ENCODE measurements at places on chromosomes 7 and 10. TPM values are rescaled to one million over a fixed set of nuclear protein-coding genes. Genes with fewer than 3 reads are reported as not detected.
A peak's percentile ranks its signal among the peaks of the same experiment; 100 is the strongest.

GRCh38 chr7:27346531-27347275 is 104.1 kb downstream of the EVX1 start:
- no peak overlapping the region for H3K4me3 ChIP-seq
- H3K27me3 ChIP-seq = no peaks in the 10 kb centered on the region
- H3K27ac ChIP-seq = peak overlapping the region; percentile 72
- H3K36me3 ChIP-seq = no peaks in the 10 kb centered on the region
- peak; percentile 92 for DNase-seq
- H3K4me1 ChIP-seq = peaks cover 39% of the 10 kb centered on the region

DNA sequence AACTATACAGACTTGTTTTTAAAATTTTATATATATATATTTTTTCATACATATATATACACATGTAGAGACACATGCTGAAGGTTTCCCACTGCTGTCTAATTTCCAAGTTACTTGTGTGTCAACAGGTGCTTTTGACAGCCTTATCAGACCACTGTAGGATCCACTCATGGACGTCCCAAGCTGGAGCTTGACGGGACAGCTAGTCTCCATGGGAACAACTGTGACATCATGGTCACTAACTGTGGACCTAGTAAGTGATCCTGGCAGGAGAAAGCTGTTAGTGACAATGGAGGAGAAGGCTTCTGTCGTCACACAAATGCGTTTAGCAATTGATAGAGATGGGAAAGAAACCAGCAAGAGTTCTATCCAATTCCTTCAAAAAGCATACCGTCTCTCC is 60.2 kb upstream of the DDC start:
- no peak overlapping the region for H3K4me3 ChIP-seq
- no peak for DNase-seq
- H3K4me1 ChIP-seq = peaks cover 5% of the 10 kb centered on the region

DNA sequence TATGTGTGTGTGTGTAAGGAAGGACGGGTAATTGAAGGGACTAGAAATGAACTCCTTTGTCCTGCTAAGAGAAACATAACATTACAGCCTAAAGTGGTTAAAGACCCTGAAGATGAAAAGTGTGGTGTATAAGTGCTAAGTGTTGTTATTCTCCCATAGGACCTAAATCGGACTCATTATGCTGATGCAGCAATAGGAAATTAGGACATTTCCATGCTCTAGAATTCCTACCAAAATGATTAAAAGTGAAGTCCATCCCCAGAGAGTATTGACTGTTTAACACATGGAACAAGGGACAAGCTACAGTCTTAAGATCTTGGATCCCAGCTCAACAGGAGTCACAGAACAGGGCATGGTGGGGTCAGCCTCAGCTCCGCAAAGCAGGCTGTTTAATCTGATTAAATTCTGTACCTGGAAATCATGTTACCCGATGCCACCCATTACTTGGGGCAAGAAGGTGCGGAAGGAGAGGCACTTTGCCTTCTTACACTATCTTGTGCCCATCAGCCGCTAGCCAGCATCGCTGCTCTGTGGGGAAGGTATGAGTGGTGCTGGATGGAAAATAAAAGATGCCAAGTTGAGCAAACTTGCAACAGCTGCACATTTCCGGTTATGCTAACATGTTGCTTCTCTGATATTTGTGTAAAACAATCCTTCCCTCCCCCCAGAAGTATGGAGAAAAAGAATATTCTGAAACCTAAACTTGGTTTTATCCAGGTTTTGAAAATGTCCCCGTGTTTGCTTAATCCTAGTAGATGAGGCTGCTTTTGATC is 100.5 kb downstream of the CREB5 start:
- no peak for DNase-seq
- no peaks in the 10 kb centered on the region for H3K36me3 ChIP-seq
- no peak overlapping the region for H3K4me3 ChIP-seq
- H3K27me3 ChIP-seq = no peaks in the 10 kb centered on the region
- no peak overlapping the region for H3K27ac ChIP-seq

MYH16 gene
- total RNA-seq = 0.13 TPM

- H3K36me3 ChIP-seq = no peaks in the 10 kb centered on the region
- DNase-seq = peak; percentile 23
- H3K27ac ChIP-seq = no peak overlapping the region
- peaks cover 13% of the 10 kb centered on the region for H3K27me3 ChIP-seq
Observed at GRCh38 chr10:128274938-128275337, 148.7 kb upstream of the MKI67 start.

DNA sequence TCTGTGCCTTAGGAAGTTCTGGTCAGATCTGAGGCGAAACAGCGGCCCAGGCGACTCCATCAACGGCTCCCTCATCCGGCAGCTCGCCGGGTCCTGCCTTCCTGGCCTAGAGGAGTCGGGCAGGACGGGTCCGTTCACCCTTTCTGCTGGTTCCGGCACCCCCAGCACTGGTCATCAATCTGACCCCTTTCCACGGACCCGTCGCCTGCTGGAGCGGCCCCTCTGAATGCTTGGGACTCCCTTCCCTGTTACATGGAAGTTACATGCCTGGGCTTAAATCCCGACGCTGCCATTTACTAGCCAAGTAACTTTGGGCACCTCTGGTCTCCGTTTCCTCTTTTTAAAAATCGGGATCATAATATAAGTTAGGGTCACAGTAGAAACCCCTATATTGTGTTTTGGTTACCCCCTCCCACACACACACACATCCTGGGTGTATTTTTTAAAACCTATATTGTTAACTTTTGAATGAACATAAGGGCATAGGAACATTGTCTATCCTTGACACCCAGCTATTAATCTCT is 607 bp upstream of the GGCT start:
- H3K4me1 ChIP-seq = no peaks in the 10 kb centered on the region
- no peaks in the 10 kb centered on the region for H3K27me3 ChIP-seq
- H3K27ac ChIP-seq = peak overlapping the region; percentile 72
- DNase-seq = no peak
- no peaks in the 10 kb centered on the region for H3K36me3 ChIP-seq

DNA sequence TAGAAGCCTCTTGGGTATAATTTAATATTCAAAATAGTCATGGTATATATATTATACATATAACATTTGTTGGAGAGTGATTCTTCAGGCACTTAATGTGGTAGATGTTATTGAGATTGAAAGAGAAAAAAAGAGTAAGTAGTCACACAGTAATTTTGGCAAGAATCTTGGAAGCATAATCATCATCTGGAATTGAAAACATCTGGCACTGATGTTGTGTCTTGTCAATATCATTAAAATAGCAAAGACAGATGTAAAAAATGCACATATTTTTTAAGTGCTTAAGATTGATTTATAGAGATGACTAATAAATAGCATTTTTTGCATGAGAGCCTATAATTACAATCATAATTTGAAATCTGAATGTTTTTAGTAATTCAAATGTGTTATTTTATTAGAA is 9.5 kb downstream of the SEMA3D start:
- no peak for DNase-seq
- H3K27me3 ChIP-seq = no peaks in the 10 kb centered on the region
- H3K36me3 ChIP-seq = no peaks in the 10 kb centered on the region
- no peak overlapping the region for H3K27ac ChIP-seq
- H3K4me1 ChIP-seq = no peaks in the 10 kb centered on the region

GRCh38 chr7:12199363-12199762 is 11.7 kb upstream of the TMEM106B start:
- H3K27me3 ChIP-seq = no peaks in the 10 kb centered on the region
- H3K4me1 ChIP-seq = no peaks in the 10 kb centered on the region
- H3K27ac ChIP-seq = peak overlapping the region; percentile 22
- H3K4me3 ChIP-seq = no peak overlapping the region

ATRNL1 gene
- total RNA-seq = 18.7 TPM

GRCh38 chr7:157751406-157751805 is 414.6 kb downstream of the DNAJB6 start:
- H3K4me1 ChIP-seq = no peaks in the 10 kb centered on the region
- no peak for DNase-seq
- no peak overlapping the region for H3K4me3 ChIP-seq
- H3K27ac ChIP-seq = no peak overlapping the region
- no peaks in the 10 kb centered on the region for H3K27me3 ChIP-seq

GRCh38 chr7:15209429-15209828 is 306.9 kb upstream of the DGKB start:
- DNase-seq = no peak
- H3K36me3 ChIP-seq = no peaks in the 10 kb centered on the region
- no peaks in the 10 kb centered on the region for H3K4me1 ChIP-seq
- no peaks in the 10 kb centered on the region for H3K27me3 ChIP-seq
- no peak overlapping the region for H3K27ac ChIP-seq

OPN4 gene
- total RNA-seq = not detected

CRCP gene
- total RNA-seq = 38.0 TPM

DNA sequence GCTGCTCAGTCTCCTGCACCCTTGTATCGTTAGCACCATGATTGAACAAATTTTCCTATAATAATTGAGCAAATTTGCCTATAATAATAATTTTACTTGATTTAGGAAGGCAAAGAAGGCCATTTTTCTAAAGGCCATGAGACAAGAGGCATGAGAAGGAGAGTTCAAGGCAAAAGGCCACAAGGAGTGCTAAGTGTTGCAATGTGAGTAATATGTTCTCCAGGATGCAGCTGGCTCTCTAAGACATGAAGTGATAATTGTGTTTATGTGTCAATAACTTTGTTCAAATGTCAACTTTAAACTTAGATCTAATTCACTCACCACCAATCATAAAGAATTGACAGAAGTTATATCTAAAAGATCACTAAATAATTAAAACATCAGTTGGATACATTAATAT is 53.8 kb downstream of the SGCE start:
- no peak overlapping the region for H3K27ac ChIP-seq
- no peaks in the 10 kb centered on the region for H3K27me3 ChIP-seq
- no peaks in the 10 kb centered on the region for H3K36me3 ChIP-seq
- H3K4me3 ChIP-seq = no peak overlapping the region
- no peak for DNase-seq
- no peaks in the 10 kb centered on the region for H3K4me1 ChIP-seq

DNA sequence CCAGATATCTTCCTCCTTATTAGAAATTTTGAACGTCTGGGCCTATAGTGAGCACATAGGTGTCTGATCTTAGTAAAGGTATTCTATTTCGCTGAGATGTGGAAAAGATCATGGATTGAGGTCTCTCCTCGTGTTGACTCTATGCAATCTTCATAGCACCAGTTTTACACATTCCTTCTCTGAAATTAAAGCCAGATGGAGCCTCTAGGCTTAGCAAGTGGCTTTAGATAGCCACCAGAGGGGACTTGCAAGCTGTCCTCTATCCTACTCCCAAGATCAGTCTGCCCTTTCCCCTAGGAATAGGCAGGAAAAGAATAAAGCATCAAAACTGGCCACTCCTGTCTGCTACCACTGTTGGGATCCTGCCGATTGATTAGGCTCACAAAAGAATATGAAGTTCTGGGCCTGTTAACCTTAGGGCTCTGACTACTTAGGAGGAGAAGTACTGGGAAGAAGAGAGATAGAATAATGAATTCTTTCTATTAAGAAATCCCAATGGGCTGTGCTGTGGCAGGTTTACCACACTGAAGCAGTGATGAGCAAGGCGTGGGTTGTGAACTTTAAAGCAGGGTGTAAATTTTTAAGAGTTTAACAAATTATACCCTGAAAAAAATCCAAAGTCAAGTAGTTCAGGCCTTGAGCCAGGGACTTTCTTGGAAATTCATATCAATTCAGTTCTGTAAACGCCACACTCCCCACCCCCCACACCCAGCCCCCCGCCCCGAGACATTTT is 2.2 kb upstream of the STRIP2 start:
- no peak for DNase-seq
- H3K27me3 ChIP-seq = peaks cover 22% of the 10 kb centered on the region
- H3K27ac ChIP-seq = no peak overlapping the region

DNA sequence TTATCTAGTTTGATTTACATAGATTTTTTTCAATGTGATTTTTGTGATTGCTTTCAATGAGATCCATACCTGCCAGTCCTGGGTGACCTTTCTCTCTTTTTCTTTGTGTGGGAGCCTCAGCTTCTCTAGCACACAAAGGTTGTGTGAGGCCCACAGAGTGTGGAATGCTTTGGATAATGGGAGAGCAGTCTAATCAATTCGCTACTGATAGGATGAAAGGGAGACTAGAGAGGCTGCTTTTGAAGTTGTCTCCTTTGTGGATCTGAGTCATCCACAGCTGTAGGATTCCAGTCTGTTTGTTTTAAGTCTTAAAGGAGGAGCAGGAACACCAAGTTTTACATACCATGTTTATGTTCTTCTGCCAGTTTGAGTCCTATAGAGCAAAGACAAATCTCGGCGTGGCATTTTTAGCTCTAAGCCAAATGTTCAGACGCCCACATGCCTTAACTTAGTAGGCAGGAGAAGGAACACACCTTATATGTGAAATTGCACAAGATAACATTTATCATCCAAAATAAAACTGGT is 330.0 kb downstream of the ARL4A start:
- peak; percentile 51 for DNase-seq
- H3K27me3 ChIP-seq = no peaks in the 10 kb centered on the region
- peaks cover 8% of the 10 kb centered on the region for H3K4me1 ChIP-seq
- no peaks in the 10 kb centered on the region for H3K36me3 ChIP-seq
- peak overlapping the region; percentile 65 for H3K27ac ChIP-seq

DNA sequence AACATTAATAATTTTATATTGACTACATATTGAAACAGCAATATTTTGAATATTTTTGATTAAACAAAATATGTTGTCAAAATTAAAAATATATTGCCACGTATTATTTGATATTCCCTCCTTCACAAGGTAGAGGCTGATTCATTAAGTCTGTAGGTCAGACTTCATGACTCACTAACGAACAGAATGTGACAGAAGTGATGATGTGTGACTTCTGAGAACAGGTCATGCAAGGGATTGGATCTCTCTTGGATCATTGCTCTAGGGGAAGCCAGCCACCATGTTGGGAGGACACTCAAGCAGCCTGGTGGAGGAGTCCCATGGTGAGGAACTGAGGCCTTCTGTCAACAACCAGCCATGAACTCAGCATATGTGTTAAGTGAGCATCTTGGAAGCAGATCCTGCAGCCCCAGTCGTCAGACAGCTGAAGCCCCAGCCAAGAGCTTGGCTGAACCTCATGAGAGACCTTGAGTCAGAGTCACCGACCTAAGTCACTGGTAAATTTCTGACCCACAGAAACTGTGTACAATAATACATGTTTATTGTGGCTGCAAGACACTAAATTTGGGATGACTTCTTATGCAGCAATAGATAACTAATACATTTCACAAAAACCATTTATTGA is 66.6 kb downstream of the HTR5A start:
- H3K4me1 ChIP-seq = no peaks in the 10 kb centered on the region
- no peak for DNase-seq
- H3K36me3 ChIP-seq = no peaks in the 10 kb centered on the region
- H3K4me3 ChIP-seq = no peak overlapping the region
- no peak overlapping the region for H3K27ac ChIP-seq

- no peaks in the 10 kb centered on the region for H3K36me3 ChIP-seq
- H3K27ac ChIP-seq = no peak overlapping the region
- no peaks in the 10 kb centered on the region for H3K4me1 ChIP-seq
- no peak overlapping the region for H3K4me3 ChIP-seq
Observed at GRCh38 chr7:111198255-111198654, 107.3 kb downstream of the LRRN3 start.

- no peaks in the 10 kb centered on the region for H3K4me1 ChIP-seq
- no peaks in the 10 kb centered on the region for H3K36me3 ChIP-seq
- H3K4me3 ChIP-seq = no peak overlapping the region
- H3K27me3 ChIP-seq = no peaks in the 10 kb centered on the region
Observed at GRCh38 chr10:10508211-10508610, 509.5 kb upstream of the CELF2 start.

PFKFB3 gene
- total RNA-seq = 21.6 TPM

- H3K4me3 ChIP-seq = no peak overlapping the region
- peaks cover 14% of the 10 kb centered on the region for H3K27me3 ChIP-seq
- no peaks in the 10 kb centered on the region for H3K36me3 ChIP-seq
- DNase-seq = no peak
- no peak overlapping the region for H3K27ac ChIP-seq
Observed at GRCh38 chr7:44267719-44268421, 57.5 kb downstream of the CAMK2B start.

- no peaks in the 10 kb centered on the region for H3K36me3 ChIP-seq
- no peak overlapping the region for H3K4me3 ChIP-seq
- H3K4me1 ChIP-seq = peaks cover 13% of the 10 kb centered on the region
- no peaks in the 10 kb centered on the region for H3K27me3 ChIP-seq
Observed at GRCh38 chr10:78408671-78409472, 375.2 kb downstream of the RPS24 start.
